SJCRH30 (cell line): ENCODE measurements at places on chromosomes 7 and 10. TPM values are rescaled to one million over a fixed set of nuclear protein-coding genes. Genes with fewer than 3 reads are reported as not detected.

Gene HYAL4
- not detected in 2 replicates for total RNA-seq

- DNase-seq = no peak
Observed at GRCh38 chr10:95431900-95432342, 129.2 kb downstream of the SORBS1 start.

DNA sequence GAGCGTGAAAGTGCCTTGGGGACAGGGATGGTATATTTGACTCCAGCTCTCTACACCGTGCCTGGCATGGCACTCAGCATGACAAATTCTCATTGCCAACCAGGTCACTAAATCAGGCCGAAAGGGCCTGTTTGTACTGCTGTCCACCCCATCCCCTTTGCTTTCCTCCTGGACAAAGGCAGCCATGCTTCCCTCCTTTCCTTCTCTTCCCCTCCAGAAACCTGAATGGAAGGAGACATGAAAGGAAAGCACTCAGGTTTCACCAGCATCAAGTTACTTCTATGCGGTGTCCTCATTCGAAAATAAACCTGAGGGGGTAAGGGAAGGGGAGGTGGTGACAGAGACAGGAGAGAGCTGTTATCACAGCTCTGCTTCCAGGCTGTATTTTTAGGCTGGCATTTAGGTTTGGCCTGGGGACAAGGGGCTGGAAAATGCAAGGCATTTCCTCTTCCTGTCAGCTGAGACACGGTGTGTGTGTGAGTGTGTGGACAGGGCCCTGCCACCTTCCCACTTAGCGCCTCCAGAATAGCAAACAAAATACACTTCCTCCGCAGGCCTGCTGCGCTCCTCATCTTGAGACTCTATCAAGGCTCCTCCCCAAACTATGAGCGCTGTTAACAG is 79.9 kb upstream of the COL13A1 start:
- DNase-seq = peak; percentile 26

GRCh38 chr10:78524342-78524741 is 490.7 kb downstream of the RPS24 start:
- DNase-seq = no peak

Gene CPA2
- 1.9 and 2.0 TPM in 2 replicates for total RNA-seq

GRCh38 chr7:2411815-2412586 is 8.6 kb downstream of the CHST12 start:
- DNase-seq = no peak

DNA sequence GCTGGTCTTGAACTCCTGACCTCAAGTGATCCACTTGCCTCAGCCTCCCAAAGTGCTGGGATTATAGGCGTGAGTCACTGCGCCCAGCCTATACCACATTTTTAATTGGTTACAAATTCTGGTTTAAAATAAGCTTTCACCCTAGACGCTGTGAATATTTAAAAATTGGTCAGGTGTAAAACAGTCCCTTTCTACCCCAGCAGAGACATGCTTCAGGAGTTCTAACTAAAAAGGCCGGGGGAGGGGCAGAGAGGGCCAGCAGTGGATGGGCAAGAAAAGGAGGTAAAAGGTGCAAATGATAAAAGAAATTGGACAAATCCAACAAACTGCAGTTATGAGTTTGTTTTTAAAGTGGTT is 70.0 kb downstream of the WAPL start:
- no peak for DNase-seq

Gene TMEM213
- total RNA-seq = not detected in 2 replicates

Gene MTG1
- total RNA-seq = 21.7 and 26.4 TPM in 2 replicates

GRCh38 chr10:5641501-5641900 is 24.9 kb downstream of the ASB13 start:
- DNase-seq = no peak

DNA sequence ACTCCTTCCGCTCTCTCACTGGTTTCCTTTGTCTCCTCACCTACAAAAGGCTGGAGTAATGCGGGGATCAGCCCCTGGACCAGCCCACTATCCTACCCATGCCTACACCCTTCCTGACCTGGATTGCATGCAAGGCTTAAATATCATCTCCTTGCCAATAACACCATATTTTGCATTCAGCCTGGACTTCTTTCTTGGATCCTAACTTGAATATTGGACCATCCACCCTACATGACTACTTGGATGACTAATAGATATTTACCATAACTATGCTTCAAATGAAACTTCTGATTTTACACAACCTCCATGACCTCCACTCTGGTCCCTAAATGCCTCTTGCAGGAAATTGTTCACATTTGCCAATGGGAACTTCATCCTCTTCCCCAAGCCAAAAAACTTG is 188.3 kb upstream of the AKR1E2 start:
- DNase-seq = no peak

DNA sequence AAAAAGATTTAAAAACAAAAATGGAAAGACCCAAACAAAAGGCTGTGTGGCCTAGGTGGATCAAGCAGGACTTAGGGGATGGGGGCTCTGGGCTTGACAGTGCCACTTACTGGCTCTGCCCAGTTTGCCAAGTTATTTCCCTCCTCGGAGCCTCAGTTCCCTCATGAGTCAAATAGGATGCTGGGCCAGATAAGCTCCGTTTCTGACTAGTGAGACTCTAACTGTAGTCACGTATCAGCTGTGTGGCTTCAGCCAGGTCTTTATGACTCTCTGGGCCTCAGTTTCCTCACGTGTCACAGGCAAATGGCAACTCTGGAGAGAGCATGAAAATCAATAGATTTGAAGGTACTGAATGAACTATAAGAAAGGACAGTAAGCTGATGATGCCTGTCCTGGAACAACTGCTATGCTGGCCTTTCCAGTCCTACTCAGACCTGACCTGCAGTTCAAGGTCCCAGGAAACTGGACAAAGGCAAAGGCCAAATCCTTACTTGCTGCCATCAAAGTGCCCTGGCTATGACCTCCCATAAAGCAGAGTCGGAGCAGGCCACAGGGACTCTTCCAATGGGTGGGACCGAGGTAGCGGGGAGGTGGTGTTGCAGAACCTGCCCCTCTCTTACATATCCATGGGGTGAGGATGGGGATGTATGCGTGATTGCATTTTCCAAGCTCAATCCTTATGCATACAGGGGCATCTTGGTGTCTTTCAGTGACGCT is 27.0 kb downstream of the FAM53B start:
- DNase-seq = no peak

Gene RASA4B
- 1.5 and 2.5 TPM in 2 replicates for total RNA-seq

GRCh38 chr10:113316506-113316905 is 236.3 kb upstream of the HABP2 start:
- no peak for DNase-seq

DNA sequence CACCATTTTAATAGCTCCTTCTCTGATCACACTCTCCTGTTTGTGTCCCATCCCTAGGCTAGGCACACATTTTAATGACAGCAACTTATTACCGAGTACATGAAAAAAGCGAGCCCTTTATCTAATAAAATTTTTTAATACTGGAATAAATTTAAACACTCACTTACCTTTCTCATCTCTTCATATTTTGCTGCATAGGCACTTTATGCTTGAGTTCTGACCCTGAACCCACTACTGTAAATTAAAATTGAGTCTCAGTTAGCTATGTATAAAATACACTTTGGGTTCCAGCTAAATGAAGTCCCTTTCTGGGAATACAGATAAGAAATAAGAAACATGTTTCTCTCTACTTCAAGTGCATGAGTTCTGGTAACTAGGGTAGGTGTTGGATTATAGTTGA is 104.6 kb downstream of the HECW1 start:
- DNase-seq = no peak

DNA sequence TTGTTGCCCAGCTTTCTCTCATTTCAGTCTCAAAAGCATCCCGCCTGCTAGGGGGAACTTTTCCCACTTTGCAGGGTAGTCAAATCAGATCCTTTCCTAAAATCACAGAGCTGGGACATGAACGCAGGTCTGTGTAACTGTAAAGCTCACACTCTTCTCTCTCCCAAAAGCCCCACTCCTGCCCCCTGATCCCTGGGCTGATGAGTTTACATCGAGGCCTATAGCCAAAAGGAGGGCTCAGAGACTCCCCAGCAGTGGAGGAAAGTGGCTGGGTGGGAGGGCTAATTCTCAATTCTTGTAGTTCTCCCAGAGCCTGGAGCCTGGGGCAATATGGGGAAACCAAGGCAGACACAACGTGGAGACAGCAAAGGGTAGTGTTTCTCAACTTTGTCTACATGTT is 6.5 kb upstream of the MTPAP start:
- DNase-seq = no peak

- peak; percentile 69 for DNase-seq
Observed at GRCh38 chr7:39414224-39415035, 151.8 kb upstream of the YAE1 start.

Gene MACROH2A2
- total RNA-seq = 13.2 and 14.1 TPM in 2 replicates

GRCh38 chr7:146736446-146737190 is 620.0 kb downstream of the CNTNAP2 start:
- no peak for DNase-seq

GRCh38 chr7:52863652-52864051 is 171.8 kb upstream of the POM121L12 start:
- DNase-seq = no peak

- DNase-seq = no peak
Observed at GRCh38 chr7:134886353-134887057, 99.8 kb upstream of the AGBL3 start.

GRCh38 chr10:22684699-22685098 is 29.7 kb downstream of the PIP4K2A start:
- peak; percentile 51 for DNase-seq

Gene MRLN
- total RNA-seq = 10.5 and 16.0 TPM in 2 replicates

DNA sequence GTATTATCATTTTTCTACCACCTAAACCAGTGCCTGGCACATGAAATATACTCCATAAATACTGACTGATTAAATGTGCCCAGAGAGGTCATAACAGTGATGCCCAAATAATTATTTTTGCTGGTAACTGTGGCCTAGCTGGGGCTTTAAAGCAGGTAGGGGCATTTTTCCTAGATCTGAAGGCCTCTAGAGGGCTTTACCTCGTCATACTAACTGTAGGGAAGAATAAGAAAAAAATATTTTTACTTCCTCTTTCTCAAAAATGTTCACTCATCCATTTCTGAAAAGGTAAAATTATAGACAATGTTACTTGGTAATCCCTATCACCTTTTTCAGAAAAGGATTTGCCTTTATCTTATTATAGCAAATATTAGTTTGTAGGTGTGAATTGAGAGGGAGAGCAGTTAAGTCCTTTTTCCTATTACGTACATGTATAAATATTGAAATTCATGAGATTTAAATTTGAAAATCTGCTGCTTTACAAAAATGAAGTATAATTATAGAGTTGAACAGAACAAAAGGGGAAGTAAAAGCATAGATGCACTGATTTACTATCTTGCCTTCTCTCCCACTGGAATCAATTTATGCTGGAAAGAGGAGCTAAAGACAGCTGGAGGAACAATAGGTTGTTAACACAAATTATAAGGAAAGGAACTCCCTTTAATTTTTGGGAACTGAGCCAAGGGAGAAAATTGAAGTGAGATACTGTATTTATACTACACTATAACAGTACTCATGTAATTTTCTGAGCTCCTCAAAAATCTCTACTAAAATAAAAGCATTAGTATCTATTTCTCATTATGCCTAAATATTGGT is 71.5 kb upstream of the NOBOX start:
- DNase-seq = no peak

Gene KIAA1217
- total RNA-seq = 29.7 and 30.6 TPM in 2 replicates

Gene NME8
- not detected in 2 replicates for total RNA-seq

DNA sequence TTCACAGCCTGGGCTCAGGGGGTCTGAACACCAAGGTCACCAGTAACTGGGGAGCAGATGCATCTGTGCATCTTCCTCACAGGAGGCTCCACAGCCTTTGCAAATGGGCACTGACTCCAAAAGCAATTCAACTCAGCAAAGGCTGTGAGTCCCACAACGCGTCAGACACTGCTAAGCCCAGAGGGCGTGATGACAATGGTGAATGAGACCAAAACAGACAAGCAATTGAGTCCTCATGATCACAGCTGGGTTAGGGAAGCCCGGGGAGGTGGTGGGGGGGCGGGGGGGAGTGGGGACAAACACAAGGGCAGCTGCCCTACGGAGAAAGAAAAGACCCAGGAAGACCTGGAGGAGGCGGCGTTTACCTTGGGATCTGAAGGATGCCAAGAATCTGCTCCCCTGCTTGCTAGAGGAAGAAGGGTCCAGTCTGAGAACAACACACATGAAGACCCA is 61.6 kb upstream of the RNF32 start:
- DNase-seq = no peak

DNA sequence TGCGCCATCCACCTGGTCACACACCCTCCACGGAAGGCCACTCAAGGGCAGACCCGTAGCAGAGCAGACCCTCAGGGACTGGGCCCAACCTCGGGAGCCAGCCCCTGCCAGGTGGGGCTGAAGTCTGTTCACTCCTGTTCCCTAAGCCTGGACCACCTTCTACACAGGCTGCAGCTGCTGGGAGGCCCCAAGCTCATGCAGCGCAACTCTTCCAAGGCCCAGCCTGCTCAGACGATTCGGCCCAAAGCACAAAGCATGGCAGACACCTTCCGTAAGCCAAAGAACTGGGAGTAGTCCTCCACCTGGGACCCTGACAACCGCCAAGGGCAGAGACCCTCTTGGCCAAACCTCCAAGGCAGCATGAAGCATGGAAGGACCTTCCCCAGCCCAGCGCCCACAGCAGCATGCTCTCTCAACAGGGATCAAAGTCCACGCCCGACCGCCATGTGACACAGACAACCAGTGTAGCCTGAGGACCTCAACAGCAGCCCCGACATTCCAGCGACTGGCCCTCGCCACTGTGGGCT is 11.5 kb downstream of the SHH start:
- DNase-seq = no peak

Gene SUGCT
- total RNA-seq = 4.4 and 4.8 TPM in 2 replicates
